ENCODE measurements at places on chromosomes 13 and 19. TPM values are rescaled to one million over a fixed set of nuclear protein-coding genes. Genes with fewer than 3 reads are reported as not detected.
A peak's percentile ranks its signal among the peaks of the same experiment; 100 is the strongest.

DNA sequence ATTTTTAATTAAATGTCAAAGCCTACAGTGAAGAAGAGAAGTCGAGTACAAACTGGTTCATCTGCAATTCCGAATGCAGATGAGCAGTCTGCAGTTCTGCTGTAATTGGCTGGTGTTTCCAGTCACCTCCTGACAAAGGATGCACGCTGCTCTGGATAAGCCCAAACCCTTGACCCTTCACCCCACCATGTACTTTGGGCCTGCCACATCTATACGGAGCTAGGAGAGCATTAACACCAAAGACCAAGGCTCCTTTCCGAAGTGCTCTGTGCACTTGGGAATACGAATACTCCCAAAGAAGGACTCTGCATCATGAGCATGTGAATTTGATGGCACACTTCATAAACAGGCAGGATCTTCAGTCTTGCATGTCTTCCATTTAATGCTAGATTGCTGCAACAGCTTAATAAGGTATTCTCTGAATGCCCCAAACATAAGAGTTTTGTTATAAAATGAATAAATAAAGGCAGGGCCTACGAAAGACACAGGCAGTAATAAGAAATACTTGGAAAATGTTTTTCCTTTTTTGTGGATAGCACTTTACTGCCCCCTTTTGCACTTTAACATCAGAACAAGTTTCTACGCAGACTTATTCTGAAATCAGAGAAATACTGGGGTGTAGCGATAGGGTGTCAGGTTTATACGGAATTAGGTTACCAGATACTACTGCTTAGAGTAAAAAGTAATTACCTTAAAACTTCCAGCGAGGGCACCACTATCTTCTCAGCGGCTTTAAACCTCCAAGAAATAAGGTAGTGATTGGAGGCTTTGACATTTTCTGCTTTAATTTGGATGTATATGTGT lies 15.0 kb downstream of the EFNB2 start:
- peak; percentile 62 for DNase-seq

DNA sequence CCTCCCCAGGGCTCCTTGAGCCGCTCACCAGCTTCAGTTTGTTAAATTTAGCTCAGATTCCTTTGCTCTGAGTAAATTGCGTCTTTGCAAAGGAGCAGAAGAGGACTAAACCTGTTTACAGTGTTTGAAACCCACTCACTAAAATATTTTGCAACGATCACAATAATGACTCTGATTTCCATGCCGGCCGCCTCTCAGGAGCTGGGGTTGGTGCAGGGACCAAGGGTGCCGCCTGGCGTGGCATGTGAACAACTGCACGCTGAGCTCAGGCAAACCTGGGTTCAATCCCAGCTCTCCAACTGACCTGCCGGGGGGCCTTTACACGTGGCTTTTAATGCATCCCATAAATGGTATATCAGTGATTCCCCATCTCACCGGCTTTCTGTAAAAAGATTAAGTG lies 68.7 kb upstream of the CACNA1A start:
- no peak for DNase-seq

DNA sequence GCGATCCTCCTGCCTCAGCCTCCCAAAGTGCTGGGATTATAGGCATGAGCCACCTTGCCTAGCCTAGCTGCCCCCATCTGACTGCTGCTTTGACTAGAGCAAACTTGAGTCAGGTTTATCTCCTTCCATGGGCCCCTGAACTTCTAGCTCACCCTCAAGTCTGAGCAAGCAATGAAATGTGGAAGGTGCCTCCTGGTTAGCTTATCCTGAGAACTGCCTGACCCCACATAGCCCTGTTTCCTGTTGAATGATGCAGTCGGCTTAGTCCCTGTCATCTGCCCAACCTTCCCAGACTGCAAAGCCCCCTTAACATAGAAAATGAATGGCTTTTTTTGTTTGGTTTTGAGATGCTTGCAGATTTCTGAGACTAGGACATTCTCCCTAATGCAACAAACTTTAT lies 8.9 kb upstream of the TMEM160 start:
- peak; percentile 87 for DNase-seq

GRCh38 chr13:106212386-106213010 lies 323.0 kb downstream of the EFNB2 start:
- DNase-seq: no peak

- no peak for DNase-seq
Measured at GRCh38 chr13:51885651-51886050, 23.9 kb downstream of the CCDC70 start.

DNA sequence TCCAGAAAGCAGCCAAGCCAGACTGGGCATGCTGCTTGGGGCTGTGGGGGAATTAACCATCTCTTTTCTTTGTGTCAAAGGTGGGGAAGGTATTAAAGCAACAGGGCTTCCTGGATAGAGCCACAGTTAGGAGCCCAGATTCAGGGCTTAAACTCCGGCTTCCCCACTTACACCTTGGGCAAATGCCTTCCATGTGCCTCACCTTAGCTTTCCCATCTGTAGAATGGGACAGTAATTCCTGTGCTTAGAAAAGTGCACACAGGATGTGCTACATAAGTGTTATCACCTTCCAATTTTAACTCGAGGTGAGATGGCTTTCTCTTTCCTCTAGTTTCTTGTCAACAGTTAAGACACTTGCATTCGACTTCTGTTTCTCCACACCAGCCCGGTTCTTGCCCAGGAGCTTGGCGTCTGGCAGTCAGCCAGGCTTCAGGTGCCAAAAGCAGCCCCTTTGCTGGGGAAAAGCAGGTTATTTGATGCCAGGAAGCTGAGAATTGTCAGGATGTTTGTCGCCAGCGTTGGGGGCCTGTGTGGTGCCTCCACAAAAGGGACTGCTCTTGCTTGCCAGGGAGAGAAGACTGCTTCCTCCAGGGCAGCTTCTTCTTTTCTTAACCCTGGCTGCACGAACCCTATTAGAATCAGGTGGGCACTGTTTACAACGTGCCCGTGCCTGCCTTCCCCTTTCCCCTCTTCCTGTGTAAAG lies 79.2 kb downstream of the SIPA1L3 start:
- DNase-seq: no peak

GRCh38 chr19:56245121-56245740 lies 27.3 kb upstream of the EDDM13 start:
- no peak for DNase-seq

- DNase-seq: no peak
Measured at GRCh38 chr19:8087876-8088275, 35.3 kb downstream of the CCL25 start.

DNA sequence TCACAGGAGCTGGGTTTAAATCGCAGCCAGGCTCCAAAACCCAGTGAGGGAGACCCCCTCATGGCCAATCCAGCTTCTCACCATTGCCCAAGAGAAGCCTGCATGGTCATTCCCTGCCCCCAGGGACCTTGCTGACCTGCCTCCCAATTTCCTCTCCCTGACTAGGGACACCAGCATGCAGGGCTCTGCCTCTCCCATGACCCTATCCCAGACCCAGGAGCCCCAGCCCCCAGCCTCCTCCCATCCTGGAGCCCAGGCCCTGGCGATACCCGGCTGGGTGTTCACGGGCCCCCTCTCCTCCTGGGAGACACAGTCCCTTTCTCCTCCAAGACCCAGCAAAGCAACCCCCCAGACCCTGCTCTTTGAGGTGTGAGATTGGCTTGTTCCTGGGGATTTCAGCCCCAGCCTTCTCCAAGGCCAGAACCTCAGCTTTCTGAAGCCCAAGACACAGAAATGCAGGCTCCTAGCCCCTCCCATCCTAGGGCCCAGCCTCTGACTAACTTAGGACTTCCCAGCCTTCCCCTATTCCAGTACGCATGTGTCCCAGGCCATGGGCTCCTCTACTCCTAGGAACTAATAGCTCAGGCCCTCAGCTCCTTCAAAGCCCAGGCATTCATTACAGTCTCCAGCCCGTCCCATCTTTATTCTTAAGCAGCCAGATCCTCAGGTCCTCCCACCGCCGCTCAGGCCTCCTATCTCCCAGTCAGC lies 1.1 kb downstream of the GYS1 start:
- DNase-seq: peak; percentile 85

- DNase-seq: peak; percentile 23
Measured at GRCh38 chr19:39448271-39448670, 2.9 kb downstream of the SUPT5H start.

DNA sequence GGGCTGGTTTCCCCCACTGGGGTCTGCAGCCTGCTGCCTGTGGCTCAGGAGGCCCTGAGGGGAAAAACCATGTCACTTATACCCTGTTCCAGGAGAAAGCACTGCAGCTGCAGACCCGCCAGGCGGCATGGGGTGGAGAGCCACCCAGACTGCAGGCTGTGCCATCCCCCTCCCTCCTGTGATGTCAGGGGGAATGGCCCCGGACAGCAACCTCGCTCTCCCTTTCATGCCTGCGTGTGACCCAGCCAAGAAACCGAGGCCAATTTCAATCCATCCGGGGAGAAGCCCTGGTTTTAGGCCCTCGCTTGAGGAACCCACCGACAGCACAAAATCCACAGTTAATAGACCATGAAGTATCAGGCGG lies 37.2 kb upstream of the MATK start:
- DNase-seq: no peak

- no peak for DNase-seq
Measured at GRCh38 chr13:22470075-22470474, 710.7 kb upstream of the SGCG start.

DNA sequence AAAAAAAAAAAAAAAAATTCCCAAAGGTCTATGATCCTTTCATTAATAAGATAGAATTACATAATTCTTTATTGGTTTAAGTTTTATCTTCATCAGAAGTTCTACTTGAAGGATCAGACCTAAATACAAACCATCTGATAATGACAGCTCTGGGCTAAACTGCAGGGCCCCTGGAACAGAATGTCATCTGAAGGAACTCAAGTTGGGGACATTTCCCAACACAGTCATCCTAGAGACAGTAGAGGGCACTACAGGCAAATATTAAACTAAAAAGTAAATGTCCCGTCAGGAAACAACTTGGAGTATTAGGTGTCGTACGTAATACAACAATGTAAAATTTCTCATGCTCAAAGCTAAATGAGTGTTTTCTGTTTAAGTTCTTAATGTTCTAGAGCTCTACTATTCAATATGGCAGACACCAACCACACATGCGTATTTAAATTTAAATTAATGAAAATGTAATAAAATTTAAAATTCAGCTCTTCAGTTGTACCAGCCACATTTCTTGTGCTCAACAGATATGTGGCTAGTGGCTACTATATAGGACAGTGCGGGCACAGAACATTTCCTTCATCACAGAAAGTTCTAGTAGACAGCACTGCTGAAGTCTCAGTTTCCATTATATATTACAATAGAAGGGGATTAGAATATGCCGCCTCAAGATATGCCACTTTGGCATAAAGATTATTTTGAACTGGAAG lies 21.8 kb upstream of the NAXD start:
- peak; percentile 78 for DNase-seq

EDDM13 gene
- not detected for total RNA-seq

HIPK4 gene
- under 0.01 TPM for total RNA-seq

FXYD3 gene
- not detected for total RNA-seq

TSSK6 gene
- 1.3 TPM for total RNA-seq

BRME1 gene
- 0.32 TPM for total RNA-seq

Measured in fibroblast of villous mesenchyme (primary cell).